ENCODE measurements at places on chromosomes 1 and 21. TPM values are rescaled to one million over a fixed set of nuclear protein-coding genes. Genes with fewer than 3 reads are reported as not detected.

The UBL4B gene
- not detected for total RNA-seq

The CRP gene
- not detected for total RNA-seq

The CELA2A gene
- total RNA-seq, result not detected

The SYT2 gene
- total RNA-seq, result not detected

The TIE1 gene
- total RNA-seq, result not detected

DNA sequence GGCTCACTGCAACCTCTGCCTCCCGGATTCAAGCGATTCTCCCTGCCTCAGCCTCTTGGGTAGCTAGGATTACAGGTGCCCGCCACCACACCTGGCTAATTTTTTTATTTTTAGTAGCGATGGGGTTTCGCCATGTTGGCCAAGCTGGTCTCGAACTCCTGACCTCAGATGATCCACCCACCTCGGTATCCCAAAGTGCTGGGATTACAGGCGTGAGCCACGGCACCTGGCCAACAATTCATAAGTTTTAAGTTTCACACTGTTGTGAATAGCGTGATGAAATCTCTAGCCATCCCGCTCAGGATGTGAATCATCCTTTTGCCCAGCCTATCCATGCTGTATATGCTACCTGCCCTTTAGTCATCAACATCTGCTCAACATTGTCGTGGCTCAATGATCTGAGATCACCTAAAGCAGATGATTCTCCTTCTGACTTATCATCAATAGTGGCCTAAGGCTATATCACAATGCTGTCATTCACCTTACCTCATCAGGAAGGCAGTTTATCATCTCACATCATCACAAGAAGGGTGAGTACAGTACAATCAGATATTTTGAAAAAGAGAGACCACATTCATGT lies 2.6 kb downstream of the PFDN2 start:
- H3K4me3 ChIP-seq, result no peak overlapping the region
- H3K27me3 ChIP-seq, result no peaks in the 10 kb centered on the region
- H3K4me1 ChIP-seq, result peaks cover 48% of the 10 kb centered on the region
- DNase-seq, result no peak
- H3K27ac ChIP-seq, result no peak overlapping the region

The GLMP gene
- 77.1 TPM for total RNA-seq

The GIPC2 gene
- total RNA-seq, result 0.08 TPM

GRCh38 chr1:161285521-161285920 lies 24.2 kb downstream of the MPZ start:
- no peak overlapping the region for H3K4me3 ChIP-seq
- no peaks in the 10 kb centered on the region for H3K4me1 ChIP-seq
- DNase-seq, result no peak
- H3K27ac ChIP-seq, result no peak overlapping the region
- H3K36me3 ChIP-seq, result no peaks in the 10 kb centered on the region
- peaks cover 54% of the 10 kb centered on the region for H3K27me3 ChIP-seq

The C8A gene
- not detected for total RNA-seq

GRCh38 chr1:223712850-223713474 lies 623 bp downstream of the CAPN2 start:
- peak overlapping the region; percentile 93 for H3K4me3 ChIP-seq
- DNase-seq, result no peak
- H3K4me1 ChIP-seq, result peaks cover 71% of the 10 kb centered on the region
- peaks cover 7% of the 10 kb centered on the region for H3K36me3 ChIP-seq

The CD5L gene
- total RNA-seq, result not detected

DNA sequence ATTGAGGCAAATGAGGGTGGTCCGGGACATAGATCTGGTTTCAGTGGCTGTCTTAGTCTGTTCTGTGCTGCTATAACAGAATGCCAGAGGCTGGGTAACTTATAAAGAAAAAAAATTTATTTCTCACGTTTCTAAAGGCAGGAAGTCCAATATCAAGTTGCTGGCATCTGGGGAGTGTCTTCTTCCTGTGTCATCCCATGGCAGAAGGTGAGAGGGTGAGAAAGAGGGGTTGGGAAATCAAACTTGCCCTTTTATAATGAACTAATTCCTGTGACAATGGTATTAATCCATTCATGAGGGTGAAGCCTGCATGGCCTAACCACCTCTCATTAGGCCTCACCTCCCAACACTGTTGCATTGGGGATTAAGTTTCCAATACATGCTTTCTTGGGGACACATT lies 3.7 kb upstream of the FGGY start:
- H3K27ac ChIP-seq, result no peak overlapping the region
- no peaks in the 10 kb centered on the region for H3K36me3 ChIP-seq
- H3K27me3 ChIP-seq, result no peaks in the 10 kb centered on the region
- DNase-seq, result no peak
- H3K4me3 ChIP-seq, result no peak overlapping the region
- peaks cover 10% of the 10 kb centered on the region for H3K4me1 ChIP-seq

GRCh38 chr1:60828944-60829343 lies 253.4 kb upstream of the NFIA start:
- DNase-seq, result no peak
- H3K27ac ChIP-seq, result no peak overlapping the region
- H3K27me3 ChIP-seq, result peaks cover 3% of the 10 kb centered on the region
- no peak overlapping the region for H3K4me3 ChIP-seq
- H3K4me1 ChIP-seq, result peaks cover 5% of the 10 kb centered on the region

DNA sequence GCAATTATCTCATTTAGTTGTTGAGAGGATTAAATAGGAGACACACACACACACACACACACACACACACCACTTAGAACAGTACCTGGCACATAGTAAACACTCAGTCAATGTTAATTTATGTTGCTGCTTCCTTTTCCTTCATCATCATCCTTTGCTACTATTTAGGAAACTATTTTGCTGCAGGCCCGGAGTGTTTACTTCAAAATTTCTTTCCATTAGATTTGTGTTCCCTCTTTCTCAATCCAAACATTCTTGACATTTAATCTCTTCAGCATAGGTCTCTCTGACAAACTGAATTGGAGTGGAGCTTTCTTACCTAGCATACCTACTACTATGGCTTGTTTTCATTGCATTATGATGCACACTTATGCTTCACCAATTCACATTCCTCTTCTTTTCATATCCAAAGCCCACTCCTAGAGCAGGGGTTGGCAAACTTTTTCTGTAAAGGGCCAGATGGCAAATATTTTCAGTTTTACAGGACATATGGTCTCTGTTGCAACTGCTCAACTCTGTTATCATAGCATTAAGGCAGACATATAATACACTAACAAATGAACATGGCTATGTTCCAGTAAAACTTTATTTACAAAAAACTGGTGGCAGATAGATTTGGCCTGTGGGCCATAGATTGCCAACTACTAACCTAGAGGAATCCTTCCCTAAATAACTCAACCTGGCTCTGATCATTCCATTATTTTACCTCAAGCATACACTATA lies 49.5 kb downstream of the SCMH1 start:
- peaks cover 12% of the 10 kb centered on the region for H3K4me1 ChIP-seq
- no peak overlapping the region for H3K4me3 ChIP-seq
- no peak overlapping the region for H3K27ac ChIP-seq
- no peak for DNase-seq
- H3K36me3 ChIP-seq, result peaks cover 8% of the 10 kb centered on the region
- H3K27me3 ChIP-seq, result no peaks in the 10 kb centered on the region

The AGRN gene
- 191 TPM for total RNA-seq

DNA sequence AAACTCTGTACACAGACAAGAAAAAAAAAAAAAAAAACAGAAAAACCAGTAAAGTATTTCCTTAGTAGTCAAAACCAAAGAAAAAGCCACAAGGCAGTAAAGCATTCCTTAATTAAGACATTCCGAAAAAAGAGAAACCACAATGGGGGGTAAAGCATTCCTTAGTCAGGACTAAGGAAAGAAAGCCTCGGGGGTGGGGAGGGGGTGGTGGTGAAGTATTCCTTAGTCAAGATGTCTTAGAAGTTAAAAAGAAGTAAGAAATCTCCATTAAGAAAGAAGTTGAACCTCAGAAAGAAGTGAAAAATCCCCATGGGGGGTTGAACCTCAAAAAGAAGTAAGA lies 28.2 kb upstream of the FMO1 start:
- no peaks in the 10 kb centered on the region for H3K36me3 ChIP-seq
- peak overlapping the region; percentile 95 for H3K27ac ChIP-seq
- no peak for DNase-seq
- no peaks in the 10 kb centered on the region for H3K27me3 ChIP-seq

- DNase-seq, result no peak
- no peaks in the 10 kb centered on the region for H3K36me3 ChIP-seq
- no peaks in the 10 kb centered on the region for H3K4me1 ChIP-seq
- no peak overlapping the region for H3K27ac ChIP-seq
- H3K4me3 ChIP-seq, result no peak overlapping the region
- peaks cover 12% of the 10 kb centered on the region for H3K27me3 ChIP-seq
Measured at GRCh38 chr1:157262891-157263290, 124.7 kb upstream of the ETV3 start.

GRCh38 chr1:229248821-229249817 lies 21.8 kb upstream of the RAB4A start:
- H3K4me3 ChIP-seq, result no peak overlapping the region
- no peak for DNase-seq
- no peaks in the 10 kb centered on the region for H3K36me3 ChIP-seq
- H3K27ac ChIP-seq, result no peak overlapping the region
- H3K27me3 ChIP-seq, result peaks cover 34% of the 10 kb centered on the region

The AGMAT gene
- 0.19 TPM for total RNA-seq

DNA sequence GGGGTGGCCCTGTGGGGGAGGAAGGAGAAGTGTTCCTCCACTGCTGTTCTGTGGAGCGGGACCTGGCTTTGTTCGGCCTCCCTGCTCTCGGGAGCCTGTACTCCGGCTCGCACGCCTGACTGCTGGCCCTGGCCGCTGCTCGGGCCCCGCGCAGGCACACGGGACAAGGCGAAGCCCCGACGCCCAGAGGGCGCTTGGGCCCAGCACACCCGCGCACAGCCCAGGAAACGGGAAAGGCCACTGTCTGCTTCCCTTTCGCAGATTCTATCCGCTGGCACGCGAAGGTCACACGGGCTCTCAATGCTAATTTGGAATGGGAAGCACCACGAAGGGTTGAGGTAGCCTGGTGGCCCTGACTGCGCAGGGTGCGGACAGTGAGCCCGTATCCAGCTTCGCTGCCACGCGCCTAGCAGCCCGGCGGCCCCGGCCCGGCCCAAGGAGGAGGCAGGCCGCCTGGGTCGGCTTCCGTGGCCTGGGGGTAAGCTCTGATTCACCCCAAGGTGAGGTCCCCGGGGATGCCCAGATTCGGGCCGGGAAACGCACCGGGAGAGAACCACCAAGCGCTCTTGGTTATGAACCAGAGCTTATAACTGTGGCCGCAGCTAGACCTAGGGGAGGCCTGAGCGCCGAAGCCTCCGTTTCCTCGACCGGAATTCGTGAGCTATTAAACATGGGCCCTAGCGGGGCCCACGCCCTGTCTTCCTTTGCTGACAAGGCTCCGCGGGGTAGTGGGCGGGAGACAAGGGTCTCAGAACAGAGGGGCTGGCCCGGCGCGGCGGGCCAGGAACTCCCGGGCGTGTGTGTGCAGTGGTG lies 19.7 kb upstream of the TBX15 start:
- H3K27me3 ChIP-seq, result peaks cover 77% of the 10 kb centered on the region
- no peaks in the 10 kb centered on the region for H3K36me3 ChIP-seq

The C1orf115 gene
- 5.9 TPM for total RNA-seq

GRCh38 chr21:36218691-36219090 lies 62.1 kb downstream of the DOP1B start:
- no peak overlapping the region for H3K4me3 ChIP-seq
- H3K4me1 ChIP-seq, result no peaks in the 10 kb centered on the region
- DNase-seq, result no peak
- no peaks in the 10 kb centered on the region for H3K27me3 ChIP-seq
- peak overlapping the region; percentile 20 for H3K27ac ChIP-seq

- peaks cover 3% of the 10 kb centered on the region for H3K4me1 ChIP-seq
- H3K36me3 ChIP-seq, result no peaks in the 10 kb centered on the region
- no peak for DNase-seq
Measured at GRCh38 chr1:205480349-205480985, 24.0 kb upstream of the CDK18 start.

The KIRREL1 gene
- total RNA-seq, result 122 TPM

- no peaks in the 10 kb centered on the region for H3K27me3 ChIP-seq
- H3K36me3 ChIP-seq, result no peaks in the 10 kb centered on the region
- no peak overlapping the region for H3K27ac ChIP-seq
- DNase-seq, result no peak
- peaks cover 11% of the 10 kb centered on the region for H3K4me1 ChIP-seq
- H3K4me3 ChIP-seq, result no peak overlapping the region
Measured at GRCh38 chr21:17370263-17370662, 142.6 kb upstream of the CXADR start.

- H3K27ac ChIP-seq, result no peak overlapping the region
- no peak overlapping the region for H3K4me3 ChIP-seq
- no peaks in the 10 kb centered on the region for H3K36me3 ChIP-seq
- H3K4me1 ChIP-seq, result peaks cover 23% of the 10 kb centered on the region
- peaks cover 12% of the 10 kb centered on the region for H3K27me3 ChIP-seq
- DNase-seq, result no peak
Measured at GRCh38 chr1:205328476-205328875, 6.9 kb upstream of the NUAK2 start.

The LCA5L gene
- total RNA-seq, result 1.1 TPM

- no peak overlapping the region for H3K4me3 ChIP-seq
- DNase-seq, result no peak
- H3K36me3 ChIP-seq, result no peaks in the 10 kb centered on the region
- peaks cover 20% of the 10 kb centered on the region for H3K4me1 ChIP-seq
- H3K27ac ChIP-seq, result no peak overlapping the region
Measured at GRCh38 chr1:206656936-206657335, 21.6 kb downstream of the DYRK3 start.

The MCOLN2 gene
- total RNA-seq, result not detected

- no peaks in the 10 kb centered on the region for H3K27me3 ChIP-seq
- no peak for DNase-seq
- no peak overlapping the region for H3K27ac ChIP-seq
- H3K4me3 ChIP-seq, result no peak overlapping the region
- no peaks in the 10 kb centered on the region for H3K36me3 ChIP-seq
- H3K4me1 ChIP-seq, result no peaks in the 10 kb centered on the region
Measured at GRCh38 chr1:188406636-188407035, 1577.9 kb downstream of the PLA2G4A start.

DNA sequence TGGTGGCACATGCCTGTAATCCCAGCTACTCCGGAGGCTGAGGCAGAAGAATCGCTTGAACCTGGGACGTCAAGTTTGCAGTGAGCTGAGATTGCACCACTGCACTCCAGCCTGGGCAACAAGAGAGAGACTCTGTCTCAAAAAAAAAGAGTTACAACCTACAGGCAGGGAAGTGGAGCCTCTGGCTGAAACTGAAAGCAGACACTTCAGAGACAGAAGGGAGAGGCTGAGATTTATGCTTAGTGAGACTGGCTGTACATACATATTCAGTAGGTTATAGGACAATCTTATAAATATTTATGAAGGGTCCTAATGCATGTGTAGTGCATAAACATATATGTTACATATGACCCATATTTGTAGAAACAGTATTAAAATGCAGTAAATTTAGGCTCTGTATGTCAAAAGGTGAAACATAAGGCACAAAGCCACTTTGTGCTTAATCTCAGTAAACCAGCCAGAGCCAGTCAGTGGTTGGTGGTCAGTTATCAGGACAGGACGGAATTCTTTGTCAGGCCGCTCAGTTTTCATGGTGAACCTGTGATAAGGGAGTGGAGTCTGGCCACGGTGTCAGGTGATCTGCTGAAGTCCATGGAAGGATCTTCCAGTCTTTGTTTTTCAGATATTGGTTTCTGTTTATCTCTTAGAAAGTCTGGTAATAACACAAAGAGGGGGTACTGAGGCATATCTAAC lies 13.7 kb downstream of the RHEX start:
- no peak overlapping the region for H3K27ac ChIP-seq
- H3K36me3 ChIP-seq, result no peaks in the 10 kb centered on the region
- H3K4me3 ChIP-seq, result no peak overlapping the region

All from osteocyte (in vitro differentiated cells).